ENCODE measurements at places on chromosomes 1 and 21.

GRCh38 chr1:246219508-246220030, 287.5 kb downstream of the SMYD3 start:
- peak; percentile 22 for DNase-seq

DNA sequence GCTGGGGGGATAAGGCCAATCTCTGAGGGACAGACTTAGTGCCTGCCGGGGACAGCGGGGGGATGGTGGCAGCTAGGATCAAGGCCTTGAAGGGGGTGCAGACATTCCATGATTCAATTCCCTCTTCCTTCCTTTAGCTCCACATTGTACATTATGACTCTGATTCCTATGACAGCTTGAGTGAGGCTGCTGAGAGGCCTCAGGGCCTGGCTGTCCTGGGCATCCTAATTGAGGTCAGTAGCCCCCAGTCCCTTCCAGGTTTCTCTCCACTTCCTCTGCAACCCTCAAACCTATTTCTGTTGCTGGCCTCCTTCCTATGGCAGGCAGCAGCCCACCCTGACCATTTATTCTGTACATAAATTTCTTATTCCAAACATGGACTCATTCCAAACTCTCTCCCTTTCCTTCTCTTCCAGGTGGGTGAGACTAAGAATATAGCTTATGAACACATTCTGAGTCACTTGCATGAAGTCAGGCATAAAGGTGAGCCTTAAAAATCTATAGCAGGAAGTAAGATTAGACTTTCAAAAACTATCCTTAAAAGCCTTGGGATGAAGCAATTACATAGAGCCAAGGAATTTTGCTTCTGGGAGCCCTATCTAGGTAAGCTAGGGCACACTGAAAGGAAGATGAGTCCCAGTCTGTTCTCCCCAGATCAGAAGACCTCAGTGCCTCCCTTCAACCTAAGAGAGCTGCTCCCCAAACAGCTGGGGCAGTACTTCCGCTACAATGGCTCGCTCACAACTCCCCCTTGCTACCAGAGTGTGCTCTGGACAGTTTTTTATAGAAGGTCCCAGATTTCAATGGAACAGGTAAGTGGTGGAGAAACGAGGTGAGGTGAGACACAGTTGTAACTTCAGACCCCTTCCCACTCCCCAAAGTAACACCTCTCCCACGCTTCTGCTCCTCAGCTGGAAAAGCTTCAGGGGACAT, 5.1 kb downstream of the CA14 start:
- peak; percentile 40 for DNase-seq

DNA sequence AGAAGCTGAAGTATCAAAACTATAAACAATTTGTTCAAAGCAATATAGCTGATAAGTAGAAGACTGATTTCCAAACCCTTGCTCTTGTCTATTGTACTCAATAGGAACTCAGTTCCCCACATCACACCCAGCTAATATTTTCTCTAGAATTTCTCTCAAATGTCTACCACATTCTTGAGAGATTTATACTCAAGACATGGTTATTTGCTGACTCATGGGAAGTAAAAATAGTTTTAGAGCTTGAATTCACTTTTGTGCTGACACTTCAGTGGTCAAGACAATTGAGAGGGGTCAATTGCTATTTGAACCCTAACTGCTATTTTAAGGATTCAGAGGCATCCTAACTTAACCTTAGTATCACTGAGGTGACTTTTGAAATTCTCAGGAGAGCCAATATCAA, 99.0 kb downstream of the TNNI3K start:
- DNase-seq = no peak

GRCh38 chr1:59026472-59026948, 242.7 kb upstream of the JUN start:
- DNase-seq = no peak

- no peak for DNase-seq
Observed at GRCh38 chr1:97603218-97603617, 317.6 kb downstream of the DPYD start.

GRCh38 chr1:45640293-45640692, 16.4 kb upstream of the CCDC17 start:
- DNase-seq = no peak

DNA sequence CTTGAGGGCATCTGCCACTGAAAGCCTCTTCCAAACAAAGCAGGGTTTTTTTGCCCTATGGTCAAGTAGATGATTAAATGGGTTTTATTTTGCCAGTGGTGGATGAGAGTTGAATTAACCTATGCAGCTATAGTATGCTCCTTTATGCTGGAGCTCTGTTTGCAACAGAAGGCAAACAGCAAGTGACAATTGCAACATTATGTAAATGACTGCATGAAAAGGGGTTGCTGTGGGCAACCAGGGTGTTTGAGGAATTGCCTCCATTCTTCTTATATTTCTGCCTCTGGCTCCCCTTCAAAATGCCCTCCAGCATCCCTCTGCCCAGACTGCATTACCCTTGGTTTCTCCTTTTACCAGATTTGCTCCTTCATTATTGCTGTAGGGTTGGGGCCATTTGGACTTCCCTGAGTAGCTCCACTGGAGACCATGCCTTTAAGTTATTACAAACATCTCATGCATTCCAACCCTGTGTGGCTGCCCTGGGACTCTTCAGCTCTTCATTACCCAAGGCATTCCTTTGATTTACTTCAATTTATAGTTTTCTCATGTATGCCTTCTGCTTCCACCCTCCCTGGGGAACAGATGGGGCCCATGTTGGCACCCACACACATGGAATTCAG, 398.4 kb downstream of the PRDM2 start:
- DNase-seq = no peak

DNA sequence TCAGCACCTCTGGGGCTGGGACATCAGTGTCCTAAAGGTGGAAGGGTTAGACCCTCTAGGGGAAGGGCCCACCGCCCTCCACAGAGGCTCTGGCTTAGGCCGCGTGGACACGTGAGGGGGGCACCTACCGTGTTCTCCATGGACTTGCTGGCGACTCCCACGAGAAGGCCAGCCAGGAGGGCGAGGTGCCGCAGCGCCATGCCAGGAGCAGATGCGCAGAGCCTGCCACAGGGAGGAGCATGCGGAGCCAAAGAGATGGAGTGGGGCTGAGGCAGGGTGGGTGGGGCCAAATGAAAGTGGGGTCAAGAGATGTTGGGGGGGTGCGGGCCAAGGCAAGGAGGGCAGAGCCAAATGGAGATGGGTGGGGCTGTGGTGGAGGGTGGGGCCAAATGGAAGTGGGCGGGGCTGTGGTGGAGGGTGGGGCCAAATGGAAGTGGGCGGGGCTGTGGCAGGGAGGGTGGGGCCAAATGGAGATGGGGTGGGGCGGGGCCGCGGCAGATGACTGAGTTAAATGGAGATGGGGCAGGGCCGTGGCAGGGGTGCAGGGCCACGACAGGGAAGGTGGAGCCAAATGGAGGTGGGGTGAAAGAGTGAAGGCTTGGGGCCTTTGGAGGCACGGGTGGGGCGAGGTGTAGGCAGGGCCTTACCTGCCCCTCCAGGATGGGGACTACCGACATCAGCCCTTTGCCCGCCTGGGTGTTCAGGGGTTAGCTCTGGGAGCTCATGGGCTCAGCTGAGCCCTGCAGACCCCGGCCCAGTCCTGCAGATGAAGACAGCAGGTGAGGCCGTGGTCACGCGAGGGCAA, 17.4 kb upstream of the RNF223 start:
- DNase-seq = no peak

- DNase-seq = no peak
Observed at GRCh38 chr1:243494741-243495431, 239.0 kb downstream of the SDCCAG8 start.

GRCh38 chr1:12204140-12204539, 25.7 kb upstream of the VPS13D start:
- no peak for DNase-seq

GRCh38 chr1:115828101-115829022, 12.6 kb downstream of the NHLH2 start:
- no peak for DNase-seq

GRCh38 chr21:43338951-43339350, 88.0 kb downstream of the SIK1 start:
- no peak for DNase-seq

DNA sequence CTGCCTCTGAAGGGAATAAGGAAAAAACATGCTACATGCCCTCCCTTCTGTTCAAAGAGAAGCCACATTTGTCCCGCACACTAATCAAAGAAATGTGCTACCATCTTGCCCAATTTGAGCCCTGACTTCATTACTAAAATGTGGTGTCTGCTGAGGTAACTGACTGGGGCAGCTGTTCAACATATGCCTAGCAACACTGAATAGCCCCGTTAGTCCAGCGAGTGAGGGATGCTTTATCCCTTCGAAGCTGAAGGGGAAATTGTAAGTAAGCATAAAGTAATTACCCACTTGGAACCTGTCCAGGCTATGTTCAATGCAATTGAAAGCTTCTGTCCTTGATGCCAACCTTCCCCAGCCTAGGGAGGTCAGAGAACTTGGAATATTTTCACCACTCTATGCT, 310.6 kb downstream of the SEC16B start:
- DNase-seq = no peak

GRCh38 chr1:151991663-151992302, 1.9 kb downstream of the S100A10 start:
- DNase-seq = no peak

DNA sequence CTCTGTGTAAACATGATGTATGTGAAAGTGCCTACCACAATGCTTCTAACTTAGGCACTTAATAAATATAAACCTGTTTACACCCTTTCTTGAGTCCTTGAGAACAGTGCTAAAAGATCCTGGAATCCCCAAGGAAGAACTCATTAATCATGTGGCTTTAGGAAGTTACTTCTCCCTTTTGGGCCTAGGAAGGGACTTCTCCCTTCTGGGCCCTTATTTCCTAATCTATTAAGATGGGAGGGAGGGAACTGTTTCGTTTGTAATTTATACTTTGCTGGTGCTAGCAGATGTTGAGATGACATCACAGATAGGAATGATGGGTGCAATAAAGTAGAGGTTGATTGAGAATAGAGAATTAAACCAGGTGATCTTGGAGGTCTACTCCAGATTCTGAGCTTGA, 1.2 kb downstream of the BTF3L4 start:
- no peak for DNase-seq

DNA sequence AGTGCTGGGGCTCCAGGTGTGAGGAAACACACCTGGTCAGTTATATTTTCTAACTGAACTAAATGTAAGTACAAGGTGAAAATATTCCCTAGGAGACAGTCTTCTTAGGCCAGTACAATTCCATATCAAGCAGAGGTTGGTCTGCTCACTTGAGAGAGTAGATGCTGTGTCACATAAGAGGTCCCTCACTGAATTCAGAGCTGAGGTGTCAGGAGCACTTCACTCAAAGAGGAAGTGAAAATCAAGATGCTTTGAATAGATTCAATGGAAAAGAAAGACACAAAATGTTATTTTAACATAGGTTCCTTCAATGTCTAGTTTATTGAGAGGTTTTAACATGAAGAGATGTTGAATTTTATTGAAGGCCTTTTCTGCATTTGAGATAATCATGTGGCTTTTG, 4.3 kb upstream of the FCRL3 start:
- DNase-seq = no peak

DNA sequence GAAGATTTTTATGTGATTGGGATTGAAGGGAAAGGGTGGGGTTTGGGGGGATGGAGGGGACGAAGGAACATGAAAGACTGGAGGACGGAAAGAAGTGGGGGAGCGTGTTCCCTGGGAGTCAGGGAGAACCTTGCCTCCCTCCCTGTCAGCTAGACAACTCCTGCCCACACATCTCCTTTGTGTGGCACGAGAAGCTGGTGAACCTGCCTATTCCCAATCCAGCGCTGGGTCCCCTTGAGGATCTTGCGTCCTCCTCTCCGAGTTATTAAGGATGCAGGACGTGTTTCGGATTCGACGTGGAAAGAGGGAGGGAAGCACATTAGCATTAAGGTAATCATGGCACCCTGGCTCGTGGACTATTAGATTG, 1.4 kb downstream of the LRRC7 start:
- DNase-seq = no peak

GRCh38 chr1:170205301-170205700, 59.5 kb downstream of the NTMT2 start:
- no peak for DNase-seq

GRCh38 chr21:29017639-29018237, 1.4 kb downstream of the RWDD2B start:
- DNase-seq = peak; percentile 13

DNA sequence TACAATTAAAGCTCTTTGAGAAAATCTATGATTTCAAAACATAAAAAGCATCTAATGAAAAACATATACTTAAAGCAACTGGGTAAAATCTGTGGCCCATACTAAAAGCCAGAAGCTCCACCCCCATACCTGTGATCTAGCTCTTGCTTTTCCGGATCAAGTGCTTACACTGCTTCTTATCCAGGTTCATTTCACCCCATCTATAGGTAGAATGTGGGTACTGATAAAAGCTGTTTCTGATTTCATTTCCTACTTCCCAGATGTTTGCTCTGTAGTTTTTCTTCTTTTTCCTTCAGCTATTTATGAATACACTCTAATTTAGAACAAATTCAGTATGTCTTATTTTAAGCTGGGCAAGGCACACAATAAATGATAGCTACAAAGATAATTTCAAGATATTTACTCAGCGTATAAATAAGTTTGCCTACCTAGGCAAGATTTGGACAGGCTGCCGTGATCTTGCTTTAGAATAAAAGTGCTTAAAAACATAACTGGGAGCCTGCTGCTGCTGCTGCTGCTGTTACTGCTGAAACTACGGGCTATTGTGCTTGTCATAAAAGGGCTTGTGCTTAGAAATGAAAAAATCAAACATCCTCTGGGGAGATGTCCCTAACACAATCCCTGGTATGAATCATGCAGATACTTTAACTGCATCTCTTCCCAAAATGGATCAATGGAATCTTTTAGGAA, 2.1 kb downstream of the SIPA1L2 start:
- DNase-seq = peak; percentile 52

GRCh38 chr1:209607102-209607794, 23.7 kb downstream of the CAMK1G start:
- DNase-seq = no peak

GRCh38 chr1:65209005-65209885, 61.2 kb downstream of the AK4 start:
- peak; percentile 45 for DNase-seq

DNA sequence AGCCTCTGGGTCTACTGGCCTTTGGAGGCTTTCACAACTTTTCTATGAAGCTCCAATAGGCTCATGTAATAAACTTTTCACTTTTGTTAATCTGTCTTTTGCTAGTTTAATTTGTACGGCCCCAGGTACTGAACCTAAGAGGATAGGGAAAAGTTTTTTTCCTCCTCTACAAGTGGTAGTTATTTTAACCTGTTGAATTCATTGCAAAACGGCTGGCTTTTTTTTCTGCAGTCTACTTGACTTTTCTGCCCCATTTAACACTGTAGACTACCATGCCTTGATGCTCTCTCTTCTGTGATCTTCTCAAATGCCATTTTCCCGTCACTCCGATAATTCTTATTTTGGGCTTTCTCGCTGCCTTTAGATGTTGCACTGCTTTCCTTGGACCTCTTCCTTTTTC, 43.6 kb upstream of the DR1 start:
- DNase-seq = no peak

All from Kasumi-1 (cell line).